Fibroblast of upper back skin (primary cell): ENCODE measurements at places on chromosomes 3 and 15.

DNA sequence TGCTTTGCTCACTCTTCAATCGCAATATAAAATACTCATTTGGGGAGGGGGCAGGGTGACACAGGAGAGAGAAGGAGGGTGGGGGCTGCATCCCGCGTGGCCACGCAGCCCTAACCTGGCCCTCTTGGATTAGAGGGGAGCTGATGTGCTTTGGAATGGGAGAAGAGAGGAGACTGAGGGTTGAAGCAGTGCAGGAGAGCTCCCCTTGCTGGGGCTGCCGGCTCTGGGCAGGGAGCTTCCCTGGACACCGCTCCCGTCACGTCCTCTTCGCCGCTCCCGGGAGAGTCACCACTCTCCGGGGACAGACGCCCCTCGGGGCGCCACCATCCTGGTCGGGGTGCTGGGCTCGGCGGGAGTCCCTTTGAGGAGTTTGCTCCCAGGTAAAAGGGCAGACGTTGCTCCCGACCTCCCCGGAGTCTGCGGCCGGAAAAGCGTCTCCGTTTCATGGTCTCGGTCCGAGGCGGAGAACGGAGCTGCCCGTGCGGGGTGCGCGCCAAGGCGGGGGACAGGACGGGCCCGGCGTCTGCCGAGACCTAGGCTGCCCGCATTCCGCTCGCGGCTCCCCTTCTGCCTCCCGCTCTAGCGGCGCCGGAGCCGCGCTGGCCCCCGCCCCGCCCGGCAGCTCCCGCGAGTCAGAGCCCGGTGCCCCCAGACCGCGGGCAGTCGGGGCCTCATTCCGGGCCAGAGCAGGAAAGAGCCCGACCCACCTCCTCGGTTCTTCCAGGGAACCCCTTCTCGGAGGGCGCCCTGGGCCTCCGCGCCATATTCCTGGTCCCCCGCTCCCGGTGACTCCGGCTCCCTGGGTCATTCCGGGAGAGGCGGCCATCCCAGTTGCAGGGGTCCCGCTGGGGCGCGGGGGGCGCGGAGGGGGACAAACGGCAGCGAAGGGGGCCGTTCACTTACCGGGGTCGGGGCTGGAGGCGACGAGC, 603 bp downstream of the SLC7A14 start:
- no peak for DNase-seq

- DNase-seq: no peak
Observed at GRCh38 chr3:156985711-156986110, 159.6 kb downstream of the LEKR1 start.

- DNase-seq: no peak
Observed at GRCh38 chr3:194852831-194853508, 167.3 kb downstream of the FAM43A start.

GRCh38 chr3:113966172-113966571, 18.4 kb downstream of the ZDHHC23 start:
- DNase-seq: no peak
